ENCODE measurements at places on chromosomes 2 and 18.

DNA sequence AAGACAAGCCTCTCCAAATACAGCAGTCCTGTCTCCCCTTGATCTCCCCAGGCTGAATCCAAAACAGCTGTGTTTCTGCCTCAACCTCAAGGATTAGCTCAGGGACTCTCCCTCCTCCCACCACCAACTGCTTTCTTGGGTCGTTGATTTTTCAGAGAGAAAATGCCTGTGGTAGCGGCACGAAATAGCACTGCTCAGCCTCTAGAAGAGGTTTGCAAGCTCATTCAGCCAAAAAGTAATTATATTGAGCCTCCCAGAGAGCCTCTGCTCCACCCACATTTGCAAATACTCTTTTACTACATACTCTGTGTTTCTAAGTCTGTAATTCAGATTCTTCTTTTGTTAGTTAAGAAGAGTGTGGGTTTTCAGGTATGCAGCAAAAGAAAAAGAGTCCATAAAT is 396.4 kb upstream of the TNP1 start:
- DNase-seq = no peak

- DNase-seq = no peak
Observed at GRCh38 chr2:26692279-26692896, at the start of gene KCNK3. KCNK3 (plus strand) TSS chr2:26692722; CDS start chr2:26692876, 154 bp downstream.

GRCh38 chr2:239363946-239364637 is 36.7 kb downstream of the HDAC4 start:
- no peak for DNase-seq

DNA sequence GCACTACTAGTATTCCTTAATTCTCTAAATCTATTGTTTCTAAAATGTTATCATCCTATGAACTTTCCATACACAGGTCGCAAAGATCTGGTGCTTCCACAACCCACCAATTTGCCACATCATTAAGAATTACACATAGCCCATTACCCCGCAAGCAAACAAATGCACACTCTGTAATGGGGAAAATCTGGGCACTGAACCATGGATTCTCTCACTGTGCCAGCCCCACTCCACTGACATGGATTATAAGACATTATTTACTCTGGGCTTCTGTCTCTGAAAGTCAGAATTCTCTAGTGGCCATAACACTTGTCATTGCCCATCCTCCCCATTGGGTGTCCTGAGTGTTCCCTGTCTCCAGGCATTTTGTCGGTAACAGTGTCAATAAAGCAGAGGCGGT is 537.1 kb downstream of the EPHA4 start:
- no peak for DNase-seq

DNA sequence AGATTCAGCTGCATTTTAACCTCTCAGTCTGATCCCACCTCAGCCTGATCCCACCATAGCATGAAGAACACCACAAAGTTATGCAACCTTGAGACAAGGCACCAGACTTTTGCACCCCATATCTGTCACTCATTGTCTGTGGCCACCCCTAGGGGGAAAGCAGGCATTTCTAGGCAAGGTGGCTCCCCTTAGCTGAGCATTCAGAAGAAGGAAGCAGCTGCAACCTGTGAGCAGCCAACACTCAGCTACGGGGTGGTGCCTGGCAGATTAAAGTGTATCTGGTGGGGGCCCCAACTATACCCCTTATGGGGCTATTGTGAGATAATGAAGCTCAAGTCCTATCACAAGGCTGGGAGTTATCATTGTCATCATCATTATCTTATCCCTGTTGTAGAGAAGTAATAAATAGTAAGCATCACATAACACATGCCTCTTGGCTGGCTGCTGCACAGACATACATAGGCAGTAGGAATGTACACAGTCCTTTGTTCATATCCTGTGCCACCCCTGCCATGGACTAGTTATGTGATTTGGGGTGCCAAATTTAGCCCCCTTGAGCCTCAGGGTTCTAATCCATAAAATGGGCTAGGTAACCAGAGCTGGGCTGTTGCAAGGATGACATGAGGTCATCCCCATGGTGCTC is 20.6 kb upstream of the TMEM163 start:
- no peak for DNase-seq

GRCh38 chr2:109170645-109171044 is 41.6 kb downstream of the SH3RF3 start:
- no peak for DNase-seq

DNA sequence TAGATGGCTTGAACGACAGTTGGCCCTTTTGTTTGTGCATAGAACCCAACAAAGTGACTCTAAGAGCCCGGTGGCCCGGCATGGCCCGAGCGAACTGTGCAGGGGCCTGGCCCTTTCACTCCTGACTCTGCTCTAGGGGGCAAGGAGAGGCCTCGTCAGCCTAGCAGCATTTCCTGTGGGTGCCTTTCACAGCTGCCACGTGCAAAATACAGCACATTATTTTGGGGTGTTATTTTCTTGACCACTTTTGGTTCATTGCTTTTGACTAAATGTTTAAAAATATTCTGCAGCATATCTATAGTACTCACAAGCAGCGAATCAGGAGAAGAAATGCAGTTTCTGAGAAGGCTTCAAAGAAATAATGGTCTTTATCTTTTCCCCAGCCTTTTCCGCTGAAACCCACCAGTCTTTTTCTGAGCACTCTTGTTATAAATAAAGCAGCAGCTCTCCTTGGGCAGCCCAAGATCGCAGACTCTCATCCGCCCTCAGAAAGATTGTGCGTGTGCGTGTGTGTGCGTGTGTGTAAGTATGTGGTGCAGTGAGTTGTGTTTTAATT is 31.3 kb downstream of the DGKD start:
- DNase-seq = peak; percentile 35

DNA sequence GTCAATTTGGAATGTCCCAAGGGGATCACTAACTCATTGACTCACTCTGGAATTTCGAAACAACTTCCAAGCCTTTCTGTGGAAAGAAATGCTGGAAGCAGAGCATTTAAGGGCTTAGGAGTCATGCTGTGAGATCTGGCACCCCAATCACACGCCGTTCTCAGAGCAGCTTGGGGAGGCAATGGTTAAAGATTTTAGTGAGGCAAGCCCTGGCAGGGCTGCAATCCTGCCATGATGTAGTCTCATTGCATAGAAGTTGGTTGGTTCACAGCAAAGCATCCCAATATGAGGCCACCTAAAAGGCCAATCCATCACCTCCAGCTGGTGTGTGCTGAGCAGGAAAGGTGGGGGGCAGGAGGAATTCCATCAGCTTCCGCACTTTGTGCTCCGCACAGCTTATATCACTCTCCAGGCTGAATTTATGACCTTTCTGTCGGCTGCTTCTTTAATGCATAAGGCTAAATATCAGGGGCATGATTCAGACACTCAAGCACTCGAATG is 1043.9 kb upstream of the POU3F3 start:
- DNase-seq = no peak

- no peak for DNase-seq
Observed at GRCh38 chr2:76296438-76296837, 585.7 kb upstream of the GCFC2 start.

GRCh38 chr2:190513877-190514276 is 20.6 kb downstream of the NEMP2 start:
- no peak for DNase-seq

DNA sequence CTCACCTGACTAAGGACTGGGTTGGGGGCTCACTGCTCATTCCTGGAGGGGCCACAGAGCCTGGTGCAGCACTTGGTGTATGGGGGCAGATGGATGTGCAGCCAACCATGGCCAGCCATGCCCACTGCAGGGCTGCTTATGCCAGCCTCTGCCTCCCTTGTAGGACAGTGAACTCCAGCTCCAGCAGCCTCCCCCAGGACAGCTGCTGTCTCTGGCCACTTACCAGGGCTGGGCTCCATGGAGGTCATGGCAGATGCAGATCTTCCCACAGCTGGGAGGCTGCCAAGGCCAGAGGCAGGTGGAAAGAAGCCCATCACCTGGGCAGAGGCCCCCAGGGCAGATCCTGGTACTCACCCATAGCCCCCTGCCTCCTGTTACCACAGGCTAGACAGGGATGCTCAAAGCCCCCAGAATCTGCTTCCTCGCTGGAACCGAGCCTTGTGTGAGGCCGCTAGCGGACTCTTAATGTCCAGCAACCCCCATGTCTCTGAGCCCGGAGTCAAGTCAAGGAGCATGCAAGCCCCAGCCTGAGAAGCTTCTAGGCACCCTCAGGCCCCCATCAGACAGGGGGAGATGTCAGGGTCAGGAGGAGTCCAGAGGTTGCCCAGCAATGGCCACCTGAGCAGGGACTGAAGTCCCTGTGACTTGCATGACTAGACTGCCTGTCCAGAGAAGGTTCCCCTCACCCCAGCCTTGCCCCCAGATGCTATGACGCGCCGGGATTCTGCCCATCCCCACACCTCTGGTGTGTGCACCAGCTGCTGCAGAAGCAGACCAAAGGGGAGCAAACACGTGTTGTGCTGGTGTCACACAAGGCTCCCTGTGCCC is 123.6 kb downstream of the TWIST2 start:
- DNase-seq = no peak

- no peak for DNase-seq
Observed at GRCh38 chr2:209472871-209473270, 49.0 kb downstream of the MAP2 start.

- DNase-seq = peak; percentile 36
Observed at GRCh38 chr18:49041435-49042245, 90.9 kb upstream of the SMAD7 start.

DNA sequence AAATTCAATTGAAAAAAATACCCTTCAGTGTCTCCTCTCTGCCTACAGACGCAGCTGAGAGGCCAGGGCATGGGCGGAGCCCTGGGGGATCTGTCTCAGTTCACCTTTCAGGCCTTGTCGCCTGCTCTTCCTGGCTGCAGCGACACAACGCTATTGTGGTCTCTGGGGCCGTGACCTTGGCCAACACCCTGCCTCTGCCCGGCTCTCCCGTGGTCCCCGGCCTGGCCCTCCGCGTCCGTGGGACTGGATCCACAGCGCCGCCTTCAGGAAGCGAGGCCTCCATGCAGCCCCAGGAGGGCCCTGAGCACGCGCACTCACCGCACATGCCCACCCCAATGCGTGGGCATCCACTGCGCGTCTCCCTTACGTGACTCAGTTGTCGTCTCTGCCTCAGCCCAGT is 81.1 kb downstream of the MRPS9 start:
- DNase-seq = no peak

- DNase-seq = no peak
Observed at GRCh38 chr18:55489034-55489986, 98.7 kb downstream of the TCF4 start.

- no peak for DNase-seq
Observed at GRCh38 chr2:11155381-11156035, at the start of gene SLC66A3. SLC66A3 (plus strand) TSS chr2:11155467; CDS start chr2:11155547, 80 bp downstream.

DNA sequence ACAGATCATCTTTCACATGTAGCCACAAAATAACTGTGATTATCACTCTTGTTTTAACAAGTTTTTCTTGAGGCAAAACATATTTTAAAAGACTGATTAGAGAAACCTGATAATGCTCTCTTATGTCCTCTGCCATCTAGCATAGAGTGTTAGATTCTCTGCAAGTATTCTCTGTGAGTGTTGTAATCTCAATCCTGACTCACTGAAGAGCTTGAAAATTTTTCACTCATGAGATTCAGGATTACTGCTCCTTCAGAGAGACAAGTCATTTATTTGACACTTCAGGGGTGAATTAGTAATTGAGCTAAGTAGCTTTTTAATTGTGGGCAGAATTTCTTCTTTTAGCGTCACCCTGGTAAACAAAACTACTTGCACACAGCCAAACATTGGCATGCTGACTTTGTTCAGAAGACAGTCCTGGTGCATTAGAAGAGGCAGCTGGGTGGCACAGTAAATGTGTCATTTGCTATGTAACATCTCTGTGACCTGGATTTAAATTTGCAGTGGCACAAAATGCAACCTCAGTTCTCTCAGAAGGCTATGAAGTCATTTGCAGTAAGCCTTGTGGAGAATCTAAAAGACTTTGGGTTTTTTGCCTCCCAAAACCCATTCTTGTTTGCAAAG is 172.9 kb downstream of the LRP1B start:
- no peak for DNase-seq

GRCh38 chr18:69839497-69839896 is 108.2 kb downstream of the CD226 start:
- no peak for DNase-seq

DNA sequence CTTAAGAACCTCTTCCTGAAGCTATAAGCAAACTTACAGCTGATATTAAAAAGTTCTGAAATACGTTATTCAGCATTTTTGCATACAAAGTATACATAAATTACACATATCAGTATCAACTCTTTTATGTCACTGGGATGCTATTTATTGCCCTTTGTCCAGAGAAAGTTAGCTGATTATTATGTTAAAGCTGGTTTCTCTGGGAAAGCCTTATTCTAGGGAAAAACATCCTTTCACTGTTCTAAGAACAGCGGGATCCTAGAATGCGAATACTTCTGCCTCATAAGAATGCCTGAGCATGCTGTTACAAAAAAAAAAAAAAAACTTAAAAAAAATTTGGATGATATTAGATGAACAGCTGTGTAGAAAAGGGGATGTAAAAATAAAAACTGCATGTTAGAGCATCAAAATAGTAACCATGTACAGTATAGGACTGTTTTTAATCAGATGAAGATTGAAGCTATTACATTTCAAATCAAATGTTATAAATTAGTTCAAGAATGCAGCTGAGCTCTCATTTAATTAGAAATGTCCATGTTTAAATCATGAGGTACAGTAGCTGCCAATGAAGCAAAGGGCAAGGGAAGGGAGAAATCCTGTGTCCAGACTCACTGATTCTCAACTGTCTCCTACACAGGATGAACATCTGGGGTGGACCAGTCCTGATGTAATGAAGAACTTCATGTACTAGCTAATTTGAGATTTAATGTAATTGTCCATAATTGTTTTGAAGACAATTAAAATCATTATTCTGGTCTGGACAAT is 8.2 kb downstream of the FTCDNL1 start:
- no peak for DNase-seq

- no peak for DNase-seq
Observed at GRCh38 chr2:75186821-75187220, 12.5 kb downstream of the TACR1 start.

GRCh38 chr2:212730994-212731393 is 192.4 kb upstream of the ERBB4 start:
- no peak for DNase-seq

DNA sequence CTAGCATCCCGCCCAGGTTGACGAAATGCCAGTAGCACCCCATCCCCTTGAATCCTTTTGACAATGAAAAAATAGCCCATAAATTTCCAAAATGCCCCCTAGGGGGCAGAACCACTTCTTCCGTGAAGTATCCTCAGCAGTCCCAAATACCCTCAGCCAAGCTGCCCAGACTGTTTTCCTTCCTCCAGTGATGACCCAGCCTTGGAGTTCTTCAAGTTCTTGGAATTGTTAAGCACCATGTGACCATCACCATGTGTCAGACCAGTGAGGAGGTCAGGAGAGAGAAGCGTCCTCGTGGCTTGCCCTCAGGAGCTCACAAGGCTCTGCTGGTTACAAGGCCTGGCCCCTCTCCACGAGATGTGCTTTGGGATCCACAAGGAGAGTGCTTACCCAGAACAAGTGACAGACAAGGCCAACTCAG is 1.4 kb upstream of the SLC23A3 start:
- no peak for DNase-seq

- no peak for DNase-seq
Observed at GRCh38 chr2:62765619-62766376, 60.3 kb downstream of the EHBP1 start.

GRCh38 chr2:102592601-102593000 is 26.8 kb upstream of the SLC9A2 start:
- no peak for DNase-seq

All from activated naive CD4-positive, alpha-beta T cell (primary cell).